ENCODE measurements at places on chromosomes 1 and 21.

GRCh38 chr1:56472860-56473259, 106.5 kb downstream of the PLPP3 start:
- DNase-seq, result no peak

DNA sequence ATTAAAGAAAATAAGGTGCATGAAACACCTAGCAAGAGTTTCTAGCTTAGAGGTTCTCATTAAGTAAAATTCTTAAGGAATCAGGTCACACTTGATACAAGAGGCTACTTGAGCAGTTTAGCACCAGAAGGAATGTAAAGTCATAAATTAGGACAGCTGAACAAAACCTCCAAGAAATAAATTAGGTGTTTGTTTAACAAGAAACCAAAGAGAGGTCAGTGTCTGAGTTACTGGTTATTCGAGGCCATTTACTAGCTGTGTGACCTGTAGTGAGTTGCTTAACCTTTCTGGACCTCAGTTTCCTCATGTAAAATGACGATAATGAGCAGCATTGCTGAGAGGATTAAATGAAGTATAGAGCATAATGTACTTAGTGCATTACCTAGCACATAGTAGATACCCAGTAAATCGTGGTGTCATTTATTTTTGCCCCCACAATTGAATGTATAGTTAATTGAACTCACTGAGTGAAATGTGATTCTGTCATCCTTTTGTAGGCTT, 908 bp upstream of the ELK4 start:
- DNase-seq, result no peak

DNA sequence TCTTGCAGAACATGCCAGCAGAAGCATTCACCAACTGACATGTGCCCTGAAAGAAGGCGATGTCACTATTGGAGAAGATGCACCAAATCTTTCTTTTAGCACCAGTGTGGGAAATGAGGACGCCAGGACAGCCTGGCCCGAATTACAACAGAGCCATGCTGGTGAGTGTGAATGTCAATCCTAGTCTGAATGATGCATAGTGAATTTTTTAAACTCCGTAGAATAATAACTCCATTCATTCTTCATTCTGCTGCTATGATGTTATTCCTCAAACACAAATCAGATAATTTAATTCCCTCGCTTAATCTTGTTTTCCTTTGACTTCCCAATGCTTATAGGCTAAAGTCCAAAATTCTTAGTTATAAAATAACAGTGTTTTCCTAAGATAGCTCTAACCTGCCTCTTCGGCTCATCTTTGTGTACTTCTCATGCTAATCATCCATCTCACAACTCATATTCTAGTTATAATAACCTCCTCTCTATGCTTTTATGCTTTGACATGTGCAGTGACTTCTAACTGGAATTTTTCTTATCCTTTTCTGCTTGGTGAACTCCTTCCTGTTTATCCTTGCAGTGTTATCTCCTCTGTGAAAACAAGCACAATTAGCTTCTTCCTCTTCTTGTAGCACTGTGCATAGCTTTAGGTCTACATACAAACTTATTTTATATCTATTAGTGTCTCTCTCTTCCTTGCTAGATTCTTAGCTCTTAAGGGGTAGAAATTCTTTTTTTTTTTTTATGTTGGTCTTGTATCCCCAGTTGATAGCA, 14.4 kb downstream of the SDCCAG8 start:
- DNase-seq, result no peak

DNA sequence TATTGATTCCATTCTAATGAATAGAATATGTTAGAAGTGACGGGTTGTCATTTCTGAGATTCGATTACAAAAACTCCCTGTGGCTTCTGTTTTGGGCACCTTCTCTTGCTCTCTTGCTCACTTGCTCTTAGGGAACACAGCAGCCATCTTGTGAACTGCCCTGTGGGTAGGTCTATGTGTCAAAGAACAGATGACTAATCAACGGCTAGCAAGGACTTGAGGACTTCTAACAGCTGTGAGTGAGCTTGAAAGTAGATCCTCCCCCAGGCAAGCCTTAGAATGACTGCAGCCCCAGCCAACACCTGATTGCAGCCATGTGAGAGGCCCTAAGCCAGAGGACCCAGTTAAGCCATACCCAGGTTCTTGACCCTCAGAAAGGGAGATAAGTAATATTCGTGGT, 49.3 kb downstream of the AZIN2 start:
- DNase-seq, result peak; percentile 63

- DNase-seq, result no peak
These were observed 263.8 kb downstream of the PTPRC start for GRCh38 chr1:198902655-198903054.

- DNase-seq, result no peak
These were observed 6.8 kb upstream of the PLXNA2 start for GRCh38 chr1:208251015-208251414.

DNA sequence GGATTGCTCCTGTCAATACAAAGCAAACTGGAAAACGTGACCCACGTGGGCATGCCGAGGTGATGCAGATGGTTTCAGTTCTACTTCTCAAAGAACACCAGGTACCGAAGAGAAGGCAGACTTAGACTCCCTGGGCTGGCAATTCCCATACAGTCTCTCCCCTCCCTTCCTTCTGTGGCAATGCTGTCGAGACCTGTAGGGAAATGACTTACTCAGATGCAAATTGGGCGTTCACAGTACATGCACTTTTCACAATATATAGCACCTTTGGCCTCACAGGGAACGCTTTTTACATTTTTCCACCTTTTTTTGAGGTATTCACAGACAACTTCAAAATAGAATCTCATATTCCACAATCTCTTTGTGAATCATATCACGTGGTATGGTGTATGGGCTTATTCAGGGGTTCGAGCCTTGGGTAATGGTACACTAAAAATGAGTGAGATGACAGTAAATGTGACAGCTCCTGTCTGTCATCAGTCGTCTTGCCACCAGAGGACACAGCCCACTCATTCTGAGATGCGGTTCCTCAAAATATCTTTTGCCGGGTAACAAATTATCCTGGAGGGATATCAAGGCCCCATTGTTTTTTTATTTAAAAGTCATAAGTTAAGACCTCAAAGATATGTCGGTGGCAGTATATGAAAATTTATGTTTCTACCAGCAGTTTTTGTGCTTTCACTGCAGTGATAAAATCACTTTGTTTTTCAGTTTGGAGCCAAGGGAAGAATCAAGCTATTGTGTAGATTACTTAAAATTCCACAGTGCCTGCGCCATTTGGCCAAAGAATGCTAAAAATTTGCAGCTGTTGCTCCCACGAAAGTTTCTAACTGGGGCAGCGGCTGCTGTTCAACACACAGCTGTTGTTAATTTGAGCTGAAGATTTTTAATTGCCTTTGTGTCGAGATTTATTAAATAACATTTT, 168.4 kb downstream of the ZZZ3 start:
- DNase-seq, result peak; percentile 92

GRCh38 chr21:16841975-16842695, 670.7 kb upstream of the CXADR start:
- DNase-seq, result no peak

- DNase-seq, result peak; percentile 56
These were observed 180.1 kb upstream of the ESRRG start for GRCh38 chr1:216903382-216903740.

DNA sequence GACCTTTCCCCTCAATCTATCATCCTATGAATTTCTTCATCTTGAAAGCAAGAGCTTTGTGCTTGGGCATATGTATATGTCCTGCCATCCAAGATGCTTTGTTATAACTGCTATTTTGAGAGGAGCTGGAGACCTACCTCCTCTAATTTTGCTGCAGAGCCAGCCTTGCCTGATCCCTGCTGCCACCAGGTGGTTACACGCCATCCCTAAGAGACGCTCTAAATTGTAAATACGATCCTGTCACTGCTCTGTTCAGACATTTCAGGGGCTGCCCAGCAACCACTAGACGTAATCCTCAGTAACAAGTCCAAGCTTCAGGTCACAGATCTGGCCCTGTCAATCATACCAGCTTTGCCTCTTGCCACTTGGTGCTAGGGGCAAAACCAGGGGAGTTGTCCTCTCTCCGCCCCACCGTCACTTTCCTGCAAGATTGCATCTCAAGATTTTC, 32.9 kb downstream of the GPA33 start:
- peak; percentile 28 for DNase-seq

DNA sequence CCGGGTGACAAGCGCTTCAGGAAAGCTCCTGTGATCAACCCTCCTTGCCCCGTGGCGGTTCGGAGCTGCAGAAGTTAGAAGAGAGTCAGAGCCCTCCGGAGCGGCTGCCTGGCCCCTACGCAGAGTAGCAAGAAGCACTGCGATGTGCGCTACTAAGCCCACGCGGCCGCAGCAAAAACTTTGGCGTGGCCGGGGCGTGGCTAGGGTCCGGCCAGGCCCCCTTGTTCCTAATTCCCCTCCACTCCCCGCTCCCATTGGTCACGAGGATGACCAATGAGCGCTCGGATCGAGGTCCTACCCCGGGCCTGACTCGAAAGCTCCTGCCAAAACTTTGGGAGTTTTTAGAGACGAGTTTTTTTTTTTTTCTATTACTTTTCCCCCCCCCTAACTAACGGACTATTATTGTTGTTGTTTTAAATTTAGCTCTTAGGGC, at the start of gene HLX:
Gene HLX, plus strand, starts transcription at position 368 of the 433 bp plus-strand sequence. CDS start 415 bp downstream, outside the sequence.
- peak; percentile 93 for DNase-seq

DNA sequence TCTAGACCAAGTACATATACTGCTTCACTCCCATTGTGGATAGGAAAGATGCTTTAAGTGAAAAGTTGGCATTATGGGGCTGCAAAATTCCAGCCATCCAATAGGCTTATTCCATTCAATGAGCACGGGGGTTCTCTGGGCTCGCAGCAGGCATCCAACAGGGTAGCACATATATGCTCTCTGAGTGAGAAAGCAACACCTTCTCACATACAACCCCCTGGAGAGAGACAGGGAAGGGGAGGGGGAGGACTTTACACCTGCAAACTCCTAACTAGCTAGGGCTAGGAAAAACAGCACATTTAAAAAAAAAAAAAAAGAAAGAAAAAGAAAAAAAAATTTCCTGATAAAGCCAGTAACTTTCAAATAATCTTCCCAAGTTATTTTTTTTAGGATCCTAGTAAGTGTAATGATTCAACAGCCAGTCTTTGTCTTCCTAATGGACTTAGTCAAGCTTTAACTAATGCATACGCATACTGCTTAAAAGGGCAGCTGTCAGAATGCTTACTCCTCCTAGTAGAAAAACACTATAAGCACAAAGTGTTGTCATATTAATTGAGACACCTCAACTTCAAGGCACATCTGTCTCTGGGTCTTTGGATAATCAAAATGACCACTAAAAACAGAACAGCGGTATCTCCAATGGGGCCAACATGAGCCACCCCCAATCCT, 18.7 kb downstream of the PSMB2 start:
- no peak for DNase-seq

DNA sequence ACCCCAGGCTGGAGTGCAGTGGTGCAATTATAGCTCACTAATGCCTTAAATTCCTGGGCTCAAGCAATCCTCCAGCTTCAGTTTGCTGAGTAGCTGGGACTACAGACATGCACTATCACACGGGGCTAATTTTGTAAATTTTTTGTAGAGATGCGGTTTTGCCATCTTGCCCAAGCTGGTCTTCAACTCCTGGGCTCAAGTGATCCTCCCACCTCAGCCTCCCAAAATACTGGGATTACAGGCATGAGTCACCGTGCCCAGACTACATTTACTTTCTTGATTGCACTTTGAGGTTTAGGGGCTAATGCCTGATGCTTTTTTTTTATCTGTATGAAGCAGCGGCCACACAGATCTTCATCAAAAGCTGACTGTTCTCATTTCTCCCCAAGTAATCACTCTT, 124.6 kb downstream of the KIF26B start:
- DNase-seq, result no peak

- DNase-seq, result no peak
These were observed 91.4 kb upstream of the DEPDC1 start for GRCh38 chr1:68588304-68588703.

GRCh38 chr1:116314305-116314919, 58.6 kb upstream of the ATP1A1 start:
- DNase-seq, result no peak

- no peak for DNase-seq
These were observed 93.3 kb downstream of the TBX15 start for GRCh38 chr1:118894836-118895235.
